ENCODE measurements at places on chromosomes 16 and 17.
A peak's percentile ranks its signal among the peaks of the same experiment; 100 is the strongest.

DNA sequence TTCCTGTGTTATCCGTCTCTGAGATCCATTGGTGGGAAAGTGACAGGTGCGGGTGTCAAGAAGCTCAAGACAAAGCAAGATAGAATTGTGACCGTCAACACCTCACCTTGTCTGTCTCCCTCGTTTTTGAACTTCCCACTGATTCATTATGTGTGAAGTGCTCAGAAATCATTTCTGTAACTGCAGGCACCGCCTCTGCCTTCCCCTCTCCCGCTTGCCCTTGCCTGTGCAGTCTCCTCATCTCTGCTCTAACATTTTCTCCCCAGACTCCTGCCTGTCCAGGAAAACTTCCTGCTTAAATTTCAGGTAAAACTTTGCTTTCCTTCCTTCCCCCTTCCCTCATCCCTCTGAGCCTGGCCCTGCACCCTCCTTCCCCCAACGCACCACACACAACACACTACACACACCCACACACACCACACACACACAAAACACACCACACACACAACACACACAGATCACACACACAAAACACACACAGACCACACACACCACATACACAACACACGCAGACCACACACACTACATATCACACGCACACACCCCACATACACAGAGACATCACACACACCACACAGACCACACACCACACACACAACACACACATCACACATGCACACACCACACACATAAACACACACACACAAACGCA is 25.7 kb downstream of the CALB2 start:
- no peak for DNase-seq

DNA sequence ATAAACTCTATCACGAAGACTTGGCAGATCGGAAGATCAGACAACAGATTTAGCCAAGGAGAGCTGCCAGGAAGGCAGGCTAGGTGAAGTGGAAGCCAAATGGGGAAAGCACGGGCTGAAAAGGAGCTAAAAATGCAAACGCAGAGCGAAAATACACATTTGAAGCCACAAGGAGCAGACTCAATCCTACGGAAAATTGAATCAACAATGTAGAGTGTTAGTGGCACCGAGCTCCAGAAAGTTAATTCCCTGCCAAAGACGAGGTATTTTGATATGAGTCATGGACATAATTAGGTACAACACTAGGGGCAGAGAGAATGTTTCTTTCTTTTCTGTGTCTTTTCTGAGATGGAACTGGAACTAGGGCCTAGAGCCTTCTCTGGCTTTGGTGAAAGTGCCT is 20.7 kb downstream of the GSG1L start:
- DNase-seq, result no peak

- DNase-seq, result no peak
Observed at GRCh38 chr17:77096570-77097214, 44.1 kb upstream of the SEC14L1 start.

GRCh38 chr17:18184143-18185031 is 759 bp downstream of the ALKBH5 start:
- peak; percentile 86 for DNase-seq

DNA sequence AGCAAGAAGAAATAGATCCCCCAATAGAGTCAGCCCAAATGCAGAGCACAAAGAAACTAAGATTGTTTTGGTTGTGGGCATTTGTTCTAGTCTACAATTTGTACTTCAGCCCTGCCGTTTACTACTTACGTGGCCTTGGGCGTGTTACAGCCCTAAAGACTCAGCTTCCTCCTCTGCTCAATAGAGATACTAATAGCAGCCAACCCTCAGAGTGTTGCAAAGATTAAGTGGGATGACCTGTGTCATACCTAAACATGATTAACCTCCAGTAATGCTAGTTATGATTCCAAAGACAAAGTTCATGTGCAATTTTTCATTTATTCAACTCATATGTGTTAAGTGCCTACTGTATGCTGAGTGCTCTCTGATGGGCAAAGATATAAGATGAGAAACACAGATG is 43.1 kb downstream of the MAF start:
- no peak for DNase-seq

DNA sequence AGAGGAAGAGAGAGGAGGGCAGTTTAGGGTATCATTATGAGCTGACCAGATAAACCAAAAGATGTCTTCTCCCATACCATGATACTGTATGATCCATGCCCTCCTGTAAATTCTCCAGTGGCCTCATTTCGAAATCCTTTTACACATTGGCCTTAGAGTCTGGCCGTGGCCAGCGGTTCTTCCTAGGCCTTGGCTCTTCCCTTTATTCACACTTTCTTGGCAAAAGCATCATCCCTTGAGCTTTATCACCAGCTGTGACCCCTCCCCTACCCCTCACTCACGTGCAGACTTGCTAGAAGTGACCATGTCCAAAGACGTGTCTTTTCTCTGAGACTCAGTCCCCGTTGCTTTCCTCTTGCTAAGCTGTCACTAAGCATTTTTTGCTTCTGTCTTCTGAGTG is 22.8 kb downstream of the KATNIP start:
- no peak for DNase-seq

DNA sequence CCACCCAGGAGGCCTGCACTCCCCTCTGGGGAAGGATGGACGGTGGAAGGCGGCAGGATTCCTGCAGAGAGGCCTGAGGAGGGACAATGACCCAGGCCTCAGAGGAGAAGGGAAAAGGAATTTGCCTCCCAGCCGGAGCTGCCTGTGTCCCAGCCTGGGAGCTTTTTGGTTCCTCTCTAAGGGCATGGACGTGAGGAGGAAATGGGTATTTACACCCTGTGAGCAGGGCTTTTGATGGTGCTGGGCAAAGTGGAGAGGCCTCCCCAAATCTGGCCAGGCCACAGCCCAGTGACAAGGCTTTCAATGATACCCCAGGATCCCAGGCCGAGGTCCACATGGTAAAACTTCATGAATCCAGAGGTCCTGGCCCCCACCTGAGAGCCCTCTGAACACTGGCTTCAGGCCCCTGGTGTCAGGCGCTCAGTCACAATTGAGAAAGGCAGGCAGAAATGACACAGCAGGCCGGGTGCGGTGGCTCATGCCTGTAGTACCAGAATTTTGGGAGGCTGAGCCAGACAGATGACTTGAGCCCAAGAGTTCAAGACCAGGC is 56.0 kb upstream of the DOC2B start:
- DNase-seq, result no peak

DNA sequence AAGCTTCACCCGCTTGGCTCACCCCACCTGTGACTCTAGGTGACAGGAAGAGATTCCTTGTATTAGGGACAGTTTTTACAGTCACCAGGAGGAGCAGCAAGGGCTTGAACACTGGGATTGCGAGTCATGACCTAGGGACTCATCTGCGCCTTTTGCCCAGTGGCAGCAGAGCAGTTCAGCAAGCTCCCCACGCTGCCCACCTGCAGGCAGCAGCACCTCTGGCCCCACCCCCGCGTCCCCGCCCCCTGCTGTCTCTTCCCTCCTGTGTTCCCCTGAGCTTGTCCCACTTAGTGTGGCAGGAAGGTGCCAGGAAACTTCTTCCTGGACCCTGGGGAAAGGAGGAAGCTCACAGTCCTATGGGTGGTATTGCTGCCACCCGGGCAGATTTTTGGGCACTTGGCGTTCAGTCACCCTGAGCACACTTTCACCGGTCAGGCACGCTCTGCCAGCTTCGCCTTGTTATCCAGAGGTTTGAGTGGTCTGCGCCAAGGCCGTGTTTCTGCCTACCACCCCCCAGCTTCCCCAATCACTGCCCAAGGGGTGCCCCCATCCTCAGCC is 8.7 kb downstream of the MMP15 start:
- DNase-seq, result no peak

DNA sequence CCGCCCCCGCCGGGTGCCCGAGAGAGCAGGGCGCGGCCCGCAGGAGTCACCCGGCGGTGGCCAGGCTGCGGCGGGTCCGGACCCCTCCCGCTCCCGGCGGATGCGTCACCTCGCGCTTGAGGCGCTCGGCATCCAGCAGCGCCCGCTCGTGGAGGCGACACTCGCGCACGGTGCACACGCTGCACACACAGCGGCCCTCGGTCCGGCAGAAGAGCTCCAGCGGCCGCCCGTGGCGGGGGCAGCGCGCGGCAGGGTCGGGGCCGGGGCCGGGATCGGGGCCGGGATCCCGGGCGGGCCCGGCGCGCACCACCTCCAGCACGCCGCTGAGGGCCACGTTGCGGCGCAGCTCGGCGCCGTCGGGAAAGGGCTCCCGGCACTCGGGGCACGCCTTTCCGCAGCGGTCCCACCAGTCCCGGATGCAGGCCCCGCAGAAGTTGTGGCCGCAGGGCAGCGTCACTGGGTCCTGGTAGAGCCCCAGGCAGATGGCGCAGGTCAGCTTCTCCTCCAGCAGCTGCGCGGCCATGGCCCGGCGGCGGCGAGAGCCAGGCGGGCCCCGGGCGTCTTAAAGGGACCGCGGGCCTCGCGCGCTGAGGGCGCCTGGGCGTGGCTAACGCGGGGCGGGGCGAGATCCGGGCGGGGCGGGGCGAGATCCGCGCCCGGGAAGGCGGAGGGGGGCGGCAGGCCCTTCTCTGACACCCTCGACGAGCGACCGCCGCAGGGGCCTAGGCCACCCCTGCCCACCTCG is at the start of gene TRIM65:
TSS of gene TRIM65 (minus strand) at position 537 of the 745 bp plus-strand sequence. CDS start at position 523, 14 bp downstream.
- DNase-seq, result peak; percentile 87

Data from activated CD4-positive, alpha-beta memory T cell treated with anti-CD3 and anti-CD28 coated beads for 36 hours (primary cell).